ENCODE measurements at places on chromosomes 11 and 22. TPM values are rescaled to one million over a fixed set of nuclear protein-coding genes. Genes with fewer than 3 reads are reported as not detected.

Gene RIMBP3C
- 6.4 TPM for total RNA-seq

Gene CCDC73
- 0.09 TPM for total RNA-seq

Gene PAAF1
- 28.3 TPM for total RNA-seq

Gene OR8D4
- total RNA-seq, result not detected

Gene CYTH4
- 4.7 TPM for total RNA-seq

Gene GLYAT
- not detected for total RNA-seq

GRCh38 chr11:65316227-65317024 lies 1.8 kb downstream of the CDC42EP2 start:
- no peak for DNase-seq

DNA sequence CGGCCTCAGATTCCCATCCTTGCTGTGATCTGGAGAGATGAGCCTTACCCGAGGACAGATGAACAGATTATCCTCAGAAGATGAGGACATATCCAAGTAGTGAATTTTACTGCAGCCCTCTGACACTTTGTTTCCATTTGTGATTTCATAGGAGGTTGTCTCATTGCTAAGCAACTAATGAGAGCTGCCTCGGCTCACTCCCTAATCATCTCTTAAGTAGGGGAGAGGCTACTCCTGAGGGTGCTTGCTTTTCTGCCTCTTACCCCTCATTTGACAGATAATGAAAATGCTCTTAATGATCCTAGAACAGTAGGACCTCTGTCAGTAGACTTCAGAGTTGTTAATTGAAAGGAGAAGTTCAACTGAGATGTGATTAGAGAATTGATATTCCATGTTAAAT lies 150.9 kb downstream of the TBC1D22A start:
- no peak for DNase-seq

- DNase-seq, result no peak
Measured at GRCh38 chr22:47237890-47238480, 475.5 kb downstream of the TBC1D22A start.
